Hematopoietic multipotent progenitor cell treated with erythropoietin and hydrocortisone succinate and interleukin-3 and kit ligand, for 15 days (in vitro differentiated cells): ENCODE measurements at places on chromosomes 6 and 20.

DNA sequence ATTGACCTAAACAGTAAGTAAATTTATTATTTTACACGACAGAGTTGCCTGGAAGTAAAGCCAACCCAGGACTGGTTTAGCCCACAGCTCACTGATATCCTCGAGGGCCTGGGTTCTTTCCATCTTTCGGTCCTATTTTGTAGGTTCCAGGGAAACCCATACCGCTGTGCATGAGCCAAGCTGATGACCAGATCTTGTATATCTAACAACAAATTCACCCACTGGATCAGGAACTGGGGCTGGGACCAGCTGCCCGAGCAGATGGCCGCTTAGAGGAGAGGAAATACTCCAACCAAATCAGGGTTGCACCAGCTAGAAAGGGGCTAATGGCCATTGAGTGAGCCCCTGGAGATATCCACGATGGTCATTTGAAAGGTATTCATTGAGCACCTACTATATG is 139.2 kb downstream of the BACH2 start:
- no peak for DNase-seq

GRCh38 chr6:13063300-13063918 is 264.9 kb downstream of the TBC1D7 start:
- no peak for DNase-seq

DNA sequence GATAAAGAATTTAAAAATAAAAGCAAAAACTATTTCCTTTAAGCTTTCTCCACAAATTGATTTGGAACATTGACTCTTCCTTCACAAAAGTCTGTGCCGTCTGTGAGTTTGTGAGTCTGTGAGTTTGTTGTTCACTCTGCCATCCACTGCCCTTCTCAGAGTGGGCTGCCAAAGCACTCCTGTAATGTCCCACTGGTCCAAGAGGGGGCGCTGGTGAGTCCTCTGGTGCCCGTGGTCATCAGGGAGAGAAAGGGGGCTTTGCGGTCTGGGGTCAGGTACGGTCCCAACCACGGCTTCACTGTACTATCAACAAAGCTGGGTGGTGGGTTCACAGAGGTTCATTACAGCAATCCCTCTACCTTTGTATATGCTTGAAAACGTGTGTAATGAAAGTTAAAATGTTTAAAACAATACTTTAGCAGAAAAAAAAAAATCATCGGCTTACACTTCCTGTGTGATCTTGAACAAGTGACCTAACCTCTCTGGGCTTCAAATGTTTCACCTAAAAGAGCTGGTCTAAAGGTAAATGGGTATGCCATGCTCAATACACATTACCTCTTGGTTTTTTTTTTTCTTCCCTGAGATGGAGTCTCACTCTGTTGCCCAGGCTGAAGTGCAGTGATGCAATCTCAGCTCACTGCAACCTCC is 5.6 kb upstream of the ANKRD60 start:
- DNase-seq = peak; percentile 42

DNA sequence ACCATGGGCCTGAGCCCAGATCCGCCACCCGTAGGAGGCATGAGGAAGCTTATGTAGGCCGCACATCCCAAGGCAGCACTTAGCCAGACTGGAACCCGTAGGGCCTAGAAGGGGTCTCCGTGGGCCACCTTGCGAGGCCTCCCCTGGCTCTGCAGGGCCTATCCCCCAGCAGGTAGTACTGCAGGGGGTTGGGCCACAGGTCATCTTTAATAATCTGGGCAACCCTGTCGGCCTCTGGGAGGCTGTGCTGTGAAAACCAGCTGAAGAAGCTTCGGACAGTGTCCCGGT is 18.5 kb downstream of the PLAGL2 start:
- no peak for DNase-seq
